ENCODE measurements at places on chromosomes 2 and 18. TPM values are rescaled to one million over a fixed set of nuclear protein-coding genes. Genes with fewer than 3 reads are reported as not detected.

The PAIP2B gene
- total RNA-seq = 5.9 TPM

The L3MBTL4 gene
- 10.1 TPM for total RNA-seq

The CHRND gene
- total RNA-seq = not detected

The GAD1 gene
- 0.29 TPM for total RNA-seq

The CHST9 gene
- total RNA-seq = 0.12 TPM

The SCN7A gene
- total RNA-seq = 24.6 TPM

The DIPK1C gene
- total RNA-seq = not detected

DNA sequence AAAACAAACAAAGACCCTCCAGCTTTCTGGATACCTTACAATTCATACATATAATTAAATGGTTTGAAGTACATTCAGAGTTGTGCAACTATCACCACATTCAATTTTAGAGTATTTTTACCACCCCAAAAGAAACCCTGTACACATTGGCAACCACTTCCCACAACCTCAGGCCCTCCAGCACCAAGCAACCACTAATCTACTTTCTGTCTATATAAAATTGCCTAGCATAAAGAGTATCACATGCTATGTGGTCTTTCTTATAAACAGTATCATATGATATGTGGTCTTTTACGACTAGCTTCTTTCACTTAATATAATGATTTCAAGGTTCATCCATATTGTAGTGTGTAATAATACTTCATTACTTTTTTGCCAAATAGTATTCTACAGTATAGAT lies 7.3 kb downstream of the IER3IP1 start:
- no peaks in the 10 kb centered on the region for H3K36me3 ChIP-seq
- H3K27ac ChIP-seq = no peak overlapping the region
- H3K27me3 ChIP-seq = no peaks in the 10 kb centered on the region
- no peak for DNase-seq

DNA sequence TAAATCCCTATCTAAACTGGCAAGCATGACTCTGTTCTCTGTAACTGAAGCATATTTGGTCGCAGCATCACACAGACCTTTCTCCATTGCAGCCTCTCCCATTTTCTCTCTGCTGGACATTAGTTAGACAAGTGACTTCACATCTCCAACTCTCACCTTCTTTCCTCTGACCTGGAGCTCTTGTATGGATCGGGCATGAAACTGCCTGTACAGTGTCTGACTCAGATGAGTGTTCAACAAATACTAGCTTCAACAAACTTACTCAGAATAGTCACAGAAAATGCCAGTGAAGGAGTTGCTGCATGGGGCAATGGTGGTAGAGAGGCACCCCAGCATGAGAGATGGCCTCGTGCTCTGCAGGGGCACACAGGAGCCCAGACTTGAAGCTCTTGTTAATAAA lies 104.7 kb upstream of the COPS8 start:
- H3K36me3 ChIP-seq = no peaks in the 10 kb centered on the region
- DNase-seq = no peak
- H3K4me1 ChIP-seq = peaks cover 7% of the 10 kb centered on the region
- no peak overlapping the region for H3K4me3 ChIP-seq

DNA sequence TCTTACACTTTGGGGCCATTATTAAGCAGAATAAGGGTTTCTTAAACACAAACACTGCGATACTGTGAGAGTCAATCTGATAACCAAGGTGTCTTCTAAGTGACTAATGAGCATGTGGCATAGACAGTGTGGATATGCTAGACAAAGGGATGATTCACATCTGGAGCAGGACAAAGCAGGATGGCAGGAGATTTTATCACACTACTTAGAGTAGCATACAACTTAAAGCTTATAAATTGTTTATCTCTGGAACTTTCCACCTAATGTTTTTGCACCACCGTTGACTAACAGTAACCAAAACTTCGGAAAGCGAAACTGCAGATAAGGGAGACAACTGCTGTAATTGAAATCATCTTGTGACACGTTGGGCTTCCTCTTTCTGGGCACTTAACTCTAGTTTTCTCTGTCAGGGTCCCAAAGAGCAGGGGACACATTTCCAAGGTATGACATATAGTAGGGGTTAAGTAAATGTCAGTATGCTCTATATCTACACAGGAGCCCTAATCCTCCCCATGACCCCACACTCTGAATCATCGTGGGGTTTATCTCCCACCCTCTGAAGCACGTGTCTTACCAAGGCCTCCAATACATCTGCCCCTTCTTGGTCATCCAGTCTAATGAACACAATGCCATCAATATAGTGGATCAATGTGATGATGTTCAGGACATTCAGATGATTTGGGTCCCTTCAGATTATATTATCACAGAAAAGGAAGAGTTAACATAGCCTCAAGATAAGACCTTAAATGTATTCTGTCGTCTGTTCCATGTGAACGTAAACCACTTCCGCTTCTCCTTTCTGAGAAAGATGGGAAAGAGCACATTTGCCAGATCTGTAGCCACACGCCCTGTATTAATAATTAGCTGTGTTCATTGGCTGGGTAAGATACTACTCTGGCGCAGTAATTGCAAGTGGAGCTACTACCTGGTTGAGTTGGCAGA lies 78.7 kb downstream of the FTCDNL1 start:
- no peak overlapping the region for H3K27ac ChIP-seq
- no peaks in the 10 kb centered on the region for H3K4me1 ChIP-seq
- H3K36me3 ChIP-seq = no peaks in the 10 kb centered on the region
- DNase-seq = no peak
- H3K4me3 ChIP-seq = no peak overlapping the region

- peak; percentile 44 for DNase-seq
- H3K4me3 ChIP-seq = no peak overlapping the region
- H3K36me3 ChIP-seq = no peaks in the 10 kb centered on the region
- peak overlapping the region; percentile 81 for H3K27ac ChIP-seq
- H3K4me1 ChIP-seq = peaks cover 23% of the 10 kb centered on the region
- no peaks in the 10 kb centered on the region for H3K27me3 ChIP-seq
Measured at GRCh38 chr2:159249990-159250715, 36.4 kb downstream of the WDSUB1 start.

GRCh38 chr2:12577091-12577490 lies 139.6 kb upstream of the TRIB2 start:
- H3K4me1 ChIP-seq = no peaks in the 10 kb centered on the region
- H3K27ac ChIP-seq = no peak overlapping the region
- H3K27me3 ChIP-seq = no peaks in the 10 kb centered on the region
- DNase-seq = no peak
- no peak overlapping the region for H3K4me3 ChIP-seq
- no peaks in the 10 kb centered on the region for H3K36me3 ChIP-seq

DNA sequence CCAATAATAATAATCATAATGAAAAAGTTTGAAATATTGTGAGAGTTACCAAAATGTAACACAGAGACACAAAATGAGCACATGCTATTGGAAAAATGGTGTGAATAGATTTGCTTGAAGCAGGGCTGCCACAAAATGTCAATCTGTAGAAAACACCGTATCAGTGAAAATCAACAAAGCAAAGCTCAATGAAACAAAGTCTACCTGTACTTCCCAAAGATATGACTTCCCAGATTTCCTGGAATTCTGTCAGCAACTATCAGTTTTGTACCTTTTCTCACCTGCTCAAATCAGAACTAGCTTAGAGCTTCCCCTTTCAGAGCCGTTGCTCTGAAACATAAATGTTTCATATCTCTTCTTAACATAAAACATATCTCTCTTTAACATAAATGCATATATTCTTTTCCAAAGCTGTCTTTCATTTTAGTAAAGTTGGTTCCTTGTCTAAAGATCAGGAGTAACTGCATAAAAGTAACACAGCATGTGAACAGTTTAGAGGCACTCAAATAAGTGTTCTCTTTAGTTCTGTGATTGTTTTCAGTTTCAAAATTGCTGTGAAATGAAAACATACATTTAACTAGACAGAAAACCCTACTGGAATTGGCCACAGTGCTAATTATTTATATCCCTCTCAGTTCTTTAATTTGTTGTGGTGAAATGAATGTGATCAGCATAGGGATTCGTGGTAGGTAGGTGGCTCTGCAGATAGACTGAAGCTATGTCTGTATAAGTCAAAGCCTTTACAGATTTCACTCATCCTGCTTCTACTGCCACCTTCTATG lies 262.5 kb downstream of the KCNJ3 start:
- H3K4me1 ChIP-seq = no peaks in the 10 kb centered on the region
- no peak overlapping the region for H3K27ac ChIP-seq
- H3K4me3 ChIP-seq = no peak overlapping the region
- H3K27me3 ChIP-seq = no peaks in the 10 kb centered on the region

- no peak overlapping the region for H3K27ac ChIP-seq
- H3K4me1 ChIP-seq = no peaks in the 10 kb centered on the region
- H3K4me3 ChIP-seq = no peak overlapping the region
- no peak for DNase-seq
- H3K27me3 ChIP-seq = no peaks in the 10 kb centered on the region
- H3K36me3 ChIP-seq = no peaks in the 10 kb centered on the region
Measured at GRCh38 chr2:226911932-226912331, 76.1 kb downstream of the RHBDD1 start.

- DNase-seq = no peak
- no peaks in the 10 kb centered on the region for H3K4me1 ChIP-seq
- no peak overlapping the region for H3K4me3 ChIP-seq
Measured at GRCh38 chr2:121144111-121144510, 140.9 kb downstream of the TFCP2L1 start.

DNA sequence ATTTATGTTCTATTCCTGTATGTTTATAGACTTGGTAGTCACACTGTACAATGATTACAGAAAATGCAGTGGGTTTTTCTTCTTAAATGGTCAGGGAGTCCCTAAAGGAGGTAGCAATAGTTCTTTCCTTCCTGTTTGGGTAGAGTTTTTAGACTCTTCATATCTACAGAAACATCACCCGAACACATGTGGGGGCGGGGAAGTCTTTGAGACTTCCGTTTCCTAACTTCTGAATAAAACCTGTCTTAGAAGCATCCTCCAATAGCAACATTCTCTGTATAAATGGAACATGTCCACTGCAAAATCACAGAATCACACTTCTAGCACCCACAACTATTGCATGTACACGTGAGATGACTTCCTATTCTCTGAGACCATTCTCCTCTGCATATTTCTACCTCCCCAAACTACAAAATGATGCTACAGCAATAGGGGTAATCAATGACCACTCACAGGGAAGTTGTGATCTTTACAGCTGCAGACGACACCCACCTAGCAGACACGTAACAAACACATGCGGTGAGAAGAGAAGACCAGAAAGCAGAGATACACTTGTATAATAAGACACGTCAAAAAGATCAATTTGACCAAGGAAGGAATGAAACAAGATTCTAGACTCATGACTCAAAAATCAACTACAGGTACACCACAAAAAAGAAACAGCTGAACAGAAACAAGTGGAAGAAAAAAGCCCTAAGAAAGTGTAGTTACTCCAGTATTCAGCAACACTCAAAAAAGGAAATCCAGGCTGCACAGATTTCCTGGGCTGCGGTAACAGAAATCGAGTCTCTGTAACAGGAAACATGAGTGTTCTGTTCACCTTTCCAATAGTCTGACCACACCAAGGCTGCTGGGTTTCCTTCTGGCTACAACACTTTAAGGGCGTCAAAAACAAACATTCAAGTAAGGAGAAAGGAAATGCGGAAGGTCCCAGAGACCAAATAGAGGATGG lies 120.4 kb downstream of the ZNF516 start:
- H3K4me3 ChIP-seq = no peak overlapping the region
- H3K27me3 ChIP-seq = no peaks in the 10 kb centered on the region
- DNase-seq = no peak
- no peaks in the 10 kb centered on the region for H3K36me3 ChIP-seq

GRCh38 chr2:174771631-174772471 lies 7.6 kb upstream of the CHRNA1 start:
- H3K27me3 ChIP-seq = no peaks in the 10 kb centered on the region
- H3K27ac ChIP-seq = peak overlapping the region; percentile 38
- peak; percentile 74 for DNase-seq
- H3K4me1 ChIP-seq = peaks cover 6% of the 10 kb centered on the region

DNA sequence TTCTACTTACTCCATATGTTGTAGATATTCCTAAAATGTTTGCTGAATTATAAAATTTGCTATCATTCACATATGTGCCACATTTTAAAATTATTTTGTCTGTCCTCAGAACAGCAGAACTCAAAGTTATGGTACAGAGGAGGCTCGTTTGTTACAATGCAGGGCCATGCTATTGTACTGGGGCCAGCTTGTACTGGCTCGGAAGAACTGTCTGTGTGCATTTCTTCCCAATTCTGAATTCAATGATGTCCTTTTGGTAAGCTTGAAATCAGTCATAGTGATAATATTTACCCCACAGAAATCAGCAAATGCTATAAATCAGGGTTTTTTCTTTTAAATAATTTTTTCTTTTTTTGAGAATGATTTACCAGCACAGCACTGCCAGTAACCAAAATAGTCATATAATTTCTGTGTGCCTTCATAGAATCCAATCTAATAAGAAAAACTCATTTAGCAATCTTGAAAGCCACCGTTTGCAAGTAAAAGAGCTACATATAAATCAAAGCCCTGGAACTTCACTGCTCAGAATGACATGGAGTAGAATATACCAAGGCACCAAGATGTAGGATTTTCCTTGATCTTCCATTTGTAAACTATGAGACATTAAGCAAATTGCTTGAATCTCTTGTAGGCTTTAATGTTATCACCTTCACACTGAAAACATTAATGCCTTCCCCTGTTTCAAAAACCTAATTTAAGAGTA lies 90.7 kb upstream of the EPHA4 start:
- H3K27ac ChIP-seq = no peak overlapping the region
- no peak for DNase-seq
- H3K36me3 ChIP-seq = no peaks in the 10 kb centered on the region
- H3K4me3 ChIP-seq = no peak overlapping the region

DNA sequence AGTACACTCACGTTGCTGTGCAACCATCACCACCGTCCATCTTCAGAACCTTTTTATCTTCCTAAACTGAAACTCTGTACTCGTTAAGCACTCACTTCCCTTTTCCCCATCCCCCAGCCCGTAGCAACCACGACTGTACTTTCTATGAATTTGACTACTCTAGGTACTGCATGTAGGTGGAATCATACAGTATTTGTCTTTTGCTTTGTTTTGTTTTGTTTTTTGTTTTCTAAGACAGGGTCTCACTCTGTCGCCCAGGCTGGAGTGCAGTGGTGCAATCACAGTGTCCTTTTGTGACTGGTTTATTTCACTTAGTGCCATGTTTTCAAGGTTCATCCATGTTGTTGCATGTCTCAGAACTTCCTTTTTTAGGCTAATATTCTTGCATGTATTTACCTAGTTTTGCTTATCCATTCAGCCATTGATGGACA lies 7.0 kb upstream of the TYMS start:
- no peak overlapping the region for H3K27ac ChIP-seq
- no peak for DNase-seq
- H3K4me3 ChIP-seq = no peak overlapping the region
- H3K4me1 ChIP-seq = no peaks in the 10 kb centered on the region
- H3K36me3 ChIP-seq = no peaks in the 10 kb centered on the region
- peaks cover 1% of the 10 kb centered on the region for H3K27me3 ChIP-seq
